ENCODE measurements at places on chromosomes 6 and 20.

GRCh38 chr6:105161421-105161820 is 18.4 kb downstream of the POPDC3 start:
- no peaks in the 10 kb centered on the region for H3K36me3 ChIP-seq
- no peak overlapping the region for H3K27ac ChIP-seq
- no peak for DNase-seq

DNA sequence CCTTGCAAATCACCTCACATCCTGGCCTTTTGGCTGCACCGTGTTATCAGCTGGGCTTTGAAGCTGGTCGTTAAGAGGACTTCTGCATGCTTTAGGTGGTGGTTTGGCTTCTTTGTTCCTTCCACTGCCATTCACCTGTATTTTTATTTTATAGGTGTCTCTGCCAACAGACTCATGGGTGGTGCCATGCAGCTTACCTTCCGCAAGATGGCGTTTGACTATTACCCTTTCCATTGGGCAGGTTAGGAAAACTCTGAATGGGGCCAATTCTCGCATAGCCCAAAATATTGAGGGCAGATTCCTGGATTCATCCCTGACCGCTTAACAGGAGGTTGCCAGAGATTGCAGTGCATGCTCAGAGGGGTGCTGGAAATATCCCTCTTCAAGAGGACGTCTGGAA is 32.4 kb downstream of the TAF11 start:
- no peak overlapping the region for H3K4me3 ChIP-seq
- peaks cover 29% of the 10 kb centered on the region for H3K36me3 ChIP-seq
- no peaks in the 10 kb centered on the region for H3K4me1 ChIP-seq

GRCh38 chr6:141700819-141701218 is 431.9 kb upstream of the GJE1 start:
- peaks cover 6% of the 10 kb centered on the region for H3K4me1 ChIP-seq
- DNase-seq, result no peak
- no peaks in the 10 kb centered on the region for H3K27me3 ChIP-seq
- no peaks in the 10 kb centered on the region for H3K36me3 ChIP-seq

- no peak overlapping the region for H3K27ac ChIP-seq
- peaks cover 23% of the 10 kb centered on the region for H3K4me1 ChIP-seq
- peaks cover 12% of the 10 kb centered on the region for H3K36me3 ChIP-seq
- H3K4me3 ChIP-seq, result no peak overlapping the region
- no peaks in the 10 kb centered on the region for H3K27me3 ChIP-seq
These were observed 106.6 kb downstream of the ATXN1 start for GRCh38 chr6:16654701-16655100.

DNA sequence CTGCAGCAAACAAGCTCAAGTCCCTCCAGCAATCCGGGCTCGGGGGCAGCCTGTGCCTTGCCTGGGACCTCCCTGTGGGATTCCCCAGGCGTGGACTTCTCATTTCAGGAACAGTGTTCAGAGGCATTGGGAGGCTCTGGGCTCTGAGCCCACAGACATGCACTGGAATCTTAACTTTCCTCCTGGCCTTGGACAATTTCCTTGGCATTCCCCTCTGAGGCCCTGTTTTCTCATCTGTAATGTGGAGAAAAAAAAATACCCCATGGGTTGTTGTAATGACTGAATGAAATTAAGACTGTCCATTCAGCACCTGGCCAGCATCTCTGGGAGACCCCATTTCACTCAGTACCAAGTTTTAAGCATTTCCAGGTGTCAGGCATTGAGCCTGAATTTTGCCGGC is 17.6 kb downstream of the BPIFB4 start:
- H3K4me3 ChIP-seq, result no peak overlapping the region
- no peak for DNase-seq
- peaks cover 9% of the 10 kb centered on the region for H3K27me3 ChIP-seq
- H3K36me3 ChIP-seq, result no peaks in the 10 kb centered on the region
- H3K27ac ChIP-seq, result no peak overlapping the region

DNA sequence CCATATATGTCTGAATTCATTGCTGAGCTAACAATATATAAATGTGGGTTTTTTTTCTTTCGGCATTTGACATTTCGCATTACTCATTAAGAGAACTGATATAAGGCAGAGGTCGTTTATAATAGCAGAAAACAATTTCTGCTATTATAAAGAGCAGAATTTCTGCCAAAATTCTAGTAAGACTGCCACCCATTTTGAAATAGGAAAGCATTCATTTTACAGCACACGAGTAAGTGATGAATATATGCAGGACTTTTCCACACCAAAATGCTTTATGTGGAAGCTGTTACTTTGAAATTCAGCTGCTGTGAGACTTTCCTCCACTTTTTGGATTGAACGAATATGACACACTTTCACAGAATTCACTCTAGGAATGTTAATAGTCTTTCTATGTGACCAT is 610.9 kb upstream of the MAN1A1 start:
- H3K4me3 ChIP-seq, result no peak overlapping the region
- peaks cover 2% of the 10 kb centered on the region for H3K4me1 ChIP-seq
- H3K36me3 ChIP-seq, result no peaks in the 10 kb centered on the region
- no peak overlapping the region for H3K27ac ChIP-seq

All from progenitor cell of endocrine pancreas (in vitro differentiated cells).